ENCODE measurements at places on chromosomes 13 and 19.
A peak's percentile ranks its signal among the peaks of the same experiment; 100 is the strongest.

DNA sequence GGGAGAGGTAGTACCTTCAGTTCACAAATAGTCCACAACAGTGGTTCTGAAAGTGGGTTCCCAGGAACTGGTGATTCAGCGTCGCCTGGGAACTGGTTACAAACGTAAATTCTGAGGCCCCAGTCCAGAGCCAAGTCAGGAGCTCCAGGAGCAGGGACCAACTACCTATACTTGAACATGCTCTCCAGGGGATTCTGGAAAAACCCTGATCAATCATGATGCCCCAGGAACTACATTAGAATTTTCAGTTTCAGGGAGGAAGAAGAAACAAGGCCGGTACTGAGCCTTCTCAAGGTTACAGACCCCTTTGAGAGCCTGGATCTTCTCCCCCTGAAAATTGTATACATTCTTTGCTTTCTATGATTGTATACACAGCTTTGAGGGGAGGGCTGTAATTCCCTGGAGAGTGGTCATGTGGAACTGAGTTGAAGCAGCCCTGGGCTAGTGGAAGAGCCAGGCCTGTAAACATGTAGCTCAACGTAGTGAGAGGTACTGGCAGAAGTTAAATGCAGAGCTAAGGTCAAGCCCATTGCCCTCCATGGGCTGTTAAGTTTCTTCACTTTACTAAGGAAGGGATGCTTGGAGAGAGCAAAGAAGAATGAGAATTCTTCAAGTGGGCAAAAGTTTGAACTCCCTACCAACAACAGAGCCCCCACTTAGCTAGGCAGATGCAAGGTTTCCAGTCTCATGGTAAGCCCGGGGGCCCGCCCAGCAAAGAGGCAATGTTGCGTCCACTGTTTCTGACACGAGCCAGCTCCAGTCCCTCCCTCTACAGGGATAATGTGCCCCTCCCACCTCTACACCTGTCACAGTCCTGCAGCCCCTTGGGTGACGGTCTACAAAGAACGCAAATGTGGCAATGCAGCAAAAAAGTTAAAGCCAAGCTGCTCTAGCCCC lies 17.0 kb downstream of the DOCK9 start:
- DNase-seq, result no peak

DNA sequence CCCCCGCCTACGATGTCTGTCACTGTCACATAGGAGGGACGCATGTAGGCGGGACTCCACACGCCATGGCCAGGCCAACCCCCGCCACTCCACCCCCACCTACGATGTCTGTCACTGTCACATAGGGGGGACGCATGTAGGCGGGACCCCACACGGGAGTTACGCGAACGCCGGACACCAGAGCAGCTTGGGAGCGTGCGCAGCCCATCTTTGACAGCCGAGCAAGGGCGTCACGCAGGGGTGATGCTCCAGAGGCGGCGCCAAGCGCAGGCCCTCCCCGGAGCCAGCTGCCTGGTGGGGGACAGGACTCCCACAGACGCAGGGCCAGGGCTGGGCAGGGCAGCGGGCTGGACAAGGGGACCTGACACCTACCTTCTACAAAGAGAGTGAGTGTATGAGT lies 20.0 kb downstream of the ZNF787 start:
- no peak for DNase-seq

GRCh38 chr13:101262306-101262705 lies 154.0 kb downstream of the NALCN start:
- no peak for DNase-seq

- DNase-seq, result no peak
Observed at GRCh38 chr13:30685320-30685859, 50.0 kb upstream of the ALOX5AP start.

DNA sequence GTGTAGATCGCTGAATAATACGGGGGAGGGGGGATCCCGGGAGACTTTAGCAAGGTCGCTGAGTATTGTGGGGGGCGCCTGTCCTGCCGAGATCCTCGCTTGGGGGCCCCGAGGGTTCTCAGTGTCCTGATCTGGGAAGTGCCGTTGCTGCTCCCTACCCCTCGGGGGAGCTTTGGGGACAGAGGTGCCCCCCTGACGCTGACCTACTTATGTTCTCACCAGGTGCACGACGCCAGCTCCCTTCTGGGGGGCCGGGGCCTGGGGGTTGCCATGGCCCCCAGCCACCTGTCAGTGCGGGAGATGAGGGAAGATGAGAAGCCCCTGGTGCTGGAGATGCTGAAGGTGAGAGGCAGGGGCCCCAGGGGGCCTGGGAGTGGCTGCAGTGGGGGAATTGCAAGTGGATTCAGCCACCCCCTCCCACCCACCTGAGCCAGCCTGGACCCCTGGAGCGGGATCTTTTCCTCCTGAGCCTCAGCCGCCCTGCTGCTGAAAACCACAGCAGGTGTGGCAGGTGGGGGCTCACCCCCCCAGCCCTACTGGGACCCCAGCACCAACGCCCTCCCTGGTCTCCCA lies 537 bp downstream of the NAT14 start:
- no peak for DNase-seq

- DNase-seq, result no peak
Observed at GRCh38 chr13:76917095-76917494, 30.9 kb upstream of the KCTD12 start.

- no peak for DNase-seq
Observed at GRCh38 chr19:31723101-31723500, 373.9 kb upstream of the TSHZ3 start.

DNA sequence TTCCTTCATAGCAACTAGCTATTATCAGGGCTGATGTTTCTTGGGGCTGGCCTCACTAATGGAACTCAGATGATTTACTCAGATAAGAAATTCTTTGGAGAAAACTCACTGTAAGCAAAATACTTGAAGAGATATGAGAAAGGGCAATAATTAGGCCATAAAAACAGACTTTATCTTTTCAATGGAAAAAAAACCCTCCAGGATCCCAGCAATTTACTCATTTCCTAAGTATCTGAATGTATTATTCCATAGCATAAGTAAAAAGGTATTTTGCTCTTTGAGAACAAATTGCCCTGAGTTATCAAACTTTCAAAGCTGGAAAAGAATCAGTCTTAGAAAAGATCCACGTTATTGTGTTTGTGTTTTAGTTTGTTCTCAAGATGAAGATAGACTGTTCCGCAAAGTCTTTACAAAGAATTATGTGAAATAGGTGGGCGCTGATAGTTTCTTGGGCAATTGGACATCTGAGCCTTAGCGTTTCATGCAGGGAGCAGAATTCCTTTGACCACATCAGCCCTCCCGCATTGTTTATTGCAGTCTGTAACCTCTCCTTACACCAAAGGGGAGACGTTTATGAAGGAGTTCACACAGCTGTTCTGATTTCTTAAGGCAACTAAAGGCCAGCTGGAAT lies 29.1 kb upstream of the CSNK1A1L start:
- DNase-seq, result no peak

DNA sequence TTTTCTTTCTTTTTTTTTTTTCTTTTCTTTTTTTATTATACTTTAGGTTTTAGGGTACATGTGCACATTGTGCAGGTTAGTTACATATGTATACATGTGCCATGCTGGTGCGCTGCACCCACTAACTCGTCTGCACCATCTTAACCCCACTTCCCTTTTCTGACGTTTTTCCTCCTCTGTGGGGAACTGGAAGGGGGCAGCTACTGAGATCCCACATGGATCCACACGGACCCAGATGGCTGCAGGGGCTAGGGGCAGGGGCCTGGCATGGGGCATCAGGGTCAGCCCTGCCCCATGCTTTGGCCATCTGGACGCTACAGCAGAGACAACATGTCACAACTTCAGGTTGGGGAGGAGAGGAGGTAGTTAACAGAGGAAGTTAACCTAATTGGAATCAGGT lies 54.3 kb downstream of the RUBCNL start:
- DNase-seq, result no peak

GRCh38 chr13:55816976-55817601 lies 1323.6 kb upstream of the PRR20A start:
- DNase-seq, result no peak

DNA sequence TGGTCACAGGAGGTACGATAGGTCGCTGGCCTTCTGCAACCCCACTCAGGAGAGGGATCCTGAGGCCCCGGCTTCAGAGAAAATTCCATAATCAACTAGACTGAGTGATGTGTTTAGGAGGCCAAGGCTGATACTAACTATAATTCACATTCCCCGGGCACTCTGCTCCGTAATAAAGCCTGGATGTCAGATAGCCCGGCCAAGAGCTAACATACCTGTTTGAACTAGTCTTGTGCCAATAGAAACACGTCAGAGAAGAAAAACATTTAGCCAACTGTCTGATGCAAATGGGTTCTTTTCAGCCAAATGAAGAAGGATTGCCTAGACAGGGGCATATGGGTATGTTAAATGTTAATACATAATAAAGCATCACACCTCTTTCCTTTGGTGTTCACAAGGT lies 204.2 kb downstream of the TSHZ3 start:
- no peak for DNase-seq

DNA sequence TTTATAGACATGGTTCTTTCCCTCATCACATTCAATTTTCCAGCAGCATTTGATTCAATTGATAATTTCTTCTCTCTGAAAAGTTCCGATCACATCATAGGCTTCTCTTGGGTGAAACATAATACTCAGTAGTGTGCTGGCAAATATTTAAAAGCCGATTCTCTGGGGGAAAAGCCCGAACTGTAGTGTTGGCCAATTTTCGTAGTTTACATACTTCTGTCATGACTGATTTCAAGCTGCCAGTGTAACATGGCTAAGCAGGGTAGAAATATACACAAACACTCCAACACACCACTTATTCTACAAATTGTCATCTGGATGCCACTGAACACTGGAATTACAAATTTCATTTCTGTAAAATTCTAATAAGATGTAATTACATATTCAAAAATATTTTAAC lies 56.1 kb upstream of the FREM2 start:
- no peak for DNase-seq

DNA sequence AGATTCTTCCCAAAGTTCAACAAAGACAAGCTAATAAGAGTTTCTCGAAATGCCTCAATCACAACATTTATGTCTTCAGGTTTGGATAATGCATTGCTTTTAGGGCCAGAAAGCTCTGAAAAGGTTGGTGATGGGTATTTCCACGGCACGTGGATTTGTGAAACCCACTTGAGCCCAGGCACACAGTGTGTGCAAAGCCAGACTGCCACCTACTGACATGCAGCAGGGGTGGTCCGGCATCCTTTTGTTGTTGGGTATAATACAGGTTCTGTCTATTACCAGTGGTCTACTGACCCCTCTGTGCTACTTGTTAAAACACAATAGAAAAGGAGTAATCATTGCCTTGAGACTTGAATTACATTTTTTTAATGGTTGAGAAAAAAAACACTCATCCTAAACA lies 225.6 kb downstream of the RAP2A start:
- DNase-seq, result no peak

- no peak for DNase-seq
Observed at GRCh38 chr13:31518645-31519044, 220.7 kb upstream of the RXFP2 start.

- DNase-seq, result no peak
Observed at GRCh38 chr13:92769046-92769445, 457.6 kb upstream of the GPC6 start.

- no peak for DNase-seq
Observed at GRCh38 chr19:18666317-18666716, 17.2 kb upstream of the CRTC1 start.

GRCh38 chr13:94483970-94484369 lies 4.5 kb upstream of the DCT start:
- DNase-seq, result no peak

- no peak for DNase-seq
Observed at GRCh38 chr13:112685896-112686295, 3.9 kb upstream of the ATP11A start.

DNA sequence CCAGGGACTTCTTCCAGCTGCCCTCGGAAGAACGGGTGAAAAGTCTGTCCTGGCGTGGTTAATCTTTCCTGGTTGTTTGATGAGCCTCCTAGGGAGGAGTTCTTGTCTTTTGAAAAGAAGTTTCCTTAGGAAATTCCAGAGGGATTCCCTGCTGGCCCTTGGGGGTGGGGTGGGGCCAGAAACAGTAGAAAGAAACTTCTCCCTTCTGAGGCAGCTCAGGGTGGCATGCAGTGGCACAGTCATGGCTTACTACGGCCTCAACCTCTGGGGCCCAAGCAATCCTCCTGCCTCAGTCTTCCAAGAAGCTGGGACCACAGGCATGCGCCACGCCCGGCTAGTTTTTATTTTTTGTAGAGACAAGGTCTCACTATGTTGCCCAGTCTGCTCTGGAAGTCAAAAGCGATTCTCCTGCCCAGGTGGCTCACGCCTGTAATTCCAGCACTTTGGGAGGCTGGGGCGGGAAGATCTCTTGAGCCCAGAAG lies 1.5 kb downstream of the ZNF101 start:
- peak; percentile 38 for DNase-seq

- DNase-seq, result no peak
Observed at GRCh38 chr13:111269508-111269907, 50.9 kb upstream of the TEX29 start.

DNA sequence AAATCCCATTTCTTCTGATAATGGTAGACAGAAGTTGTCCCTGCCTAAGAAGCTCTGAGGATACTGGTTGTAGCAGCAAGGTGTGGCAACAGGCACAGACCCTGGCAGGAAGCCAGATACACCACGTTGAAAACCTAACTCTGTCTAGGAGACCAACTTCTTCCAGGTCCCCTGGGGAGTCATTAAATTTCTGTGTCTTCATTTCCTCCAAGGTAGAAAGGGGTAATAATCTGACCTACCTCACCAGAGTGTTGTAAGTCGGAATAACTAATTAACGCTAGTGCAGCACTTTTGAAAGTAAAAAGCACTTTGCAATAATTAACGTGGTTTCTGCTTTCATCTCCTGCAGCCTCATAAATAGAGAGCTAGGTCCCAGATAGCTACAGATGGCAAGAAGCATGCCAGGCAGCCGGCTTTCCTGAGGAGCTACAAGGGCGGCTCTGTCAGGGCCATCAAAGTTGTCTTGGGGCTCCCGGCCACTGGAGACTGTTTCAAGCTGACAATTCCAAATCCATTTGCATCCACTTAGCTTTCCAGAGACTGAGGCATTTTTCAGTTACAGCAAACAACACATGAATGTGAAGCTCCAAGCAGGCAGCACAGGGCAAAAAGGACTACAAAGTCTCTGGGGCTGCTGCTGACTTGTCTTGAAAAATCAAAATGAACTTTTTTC lies 176.2 kb downstream of the FOXO1 start:
- DNase-seq, result no peak

DNA sequence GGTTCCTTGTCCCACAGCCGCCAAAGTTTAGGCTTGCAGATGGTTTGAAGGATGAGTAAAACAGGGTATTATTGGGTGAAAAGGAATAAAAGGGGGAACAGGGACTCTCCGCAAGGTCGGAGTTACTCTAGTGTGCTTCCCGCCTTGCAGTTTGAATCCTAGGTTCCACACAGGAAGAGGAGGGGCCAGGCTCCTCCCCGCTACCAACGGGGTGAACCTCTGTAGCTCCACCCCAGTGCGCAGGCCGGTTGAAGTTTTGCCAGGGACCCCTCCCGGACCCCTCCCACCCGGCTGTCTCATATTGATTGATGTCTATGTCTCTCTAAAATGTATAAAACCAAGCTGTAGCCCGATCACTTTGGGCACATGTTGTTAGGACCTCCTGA lies 11.6 kb upstream of the GTF2F2 start:
- DNase-seq, result no peak

GRCh38 chr19:53903055-53903680 lies 5.9 kb upstream of the CACNG7 start:
- peak; percentile 63 for DNase-seq

- no peak for DNase-seq
Observed at GRCh38 chr13:53694814-53695532, 666.4 kb downstream of the OLFM4 start.

- peak; percentile 73 for DNase-seq
Observed at GRCh38 chr13:114043421-114044053, 69.7 kb upstream of the C13orf46 start.

- DNase-seq, result no peak
Observed at GRCh38 chr19:57719424-57719823, 8.0 kb downstream of the ZNF671 start.
